ENCODE measurements at places on chromosomes 7 and 10.

DNA sequence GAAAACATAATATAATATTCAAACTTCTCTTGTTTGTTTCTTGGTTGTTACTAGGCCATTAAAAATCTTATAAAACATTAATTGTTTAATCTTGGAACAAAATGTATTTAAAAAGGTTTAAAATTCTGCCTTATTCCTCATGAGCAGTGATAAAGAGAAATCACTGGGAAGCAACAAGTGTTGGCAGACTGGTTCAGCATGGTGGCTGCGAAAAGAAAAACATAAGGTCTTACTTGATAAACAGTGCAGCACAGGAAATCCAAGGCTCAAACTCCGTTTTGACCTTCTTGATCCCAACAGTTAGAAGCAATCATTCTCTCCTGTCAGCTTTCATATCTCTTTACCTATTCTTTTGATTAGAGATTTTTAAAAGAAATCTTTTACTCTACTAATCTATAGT is 530.8 kb downstream of the CNTNAP2 start:
- no peak for DNase-seq

DNA sequence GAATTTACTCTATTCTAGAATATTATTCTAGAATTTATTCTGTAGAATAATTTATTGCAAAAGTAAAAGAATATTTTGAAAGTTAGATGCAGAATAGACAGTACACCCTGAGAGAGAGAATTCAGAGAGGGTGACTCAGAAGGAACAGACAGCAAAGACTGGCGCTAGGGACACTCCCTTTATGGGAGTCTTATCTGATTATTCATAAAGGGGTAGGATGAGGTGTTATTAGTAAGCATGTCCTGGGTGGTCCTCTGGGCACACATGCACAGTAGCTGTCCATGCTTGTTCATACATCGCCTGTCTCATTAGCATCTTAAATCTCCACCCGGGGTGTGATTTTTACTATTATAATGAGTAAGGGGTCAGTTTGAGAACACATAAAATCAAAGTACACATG is 100.1 kb downstream of the XPNPEP1 start:
- DNase-seq = no peak

DNA sequence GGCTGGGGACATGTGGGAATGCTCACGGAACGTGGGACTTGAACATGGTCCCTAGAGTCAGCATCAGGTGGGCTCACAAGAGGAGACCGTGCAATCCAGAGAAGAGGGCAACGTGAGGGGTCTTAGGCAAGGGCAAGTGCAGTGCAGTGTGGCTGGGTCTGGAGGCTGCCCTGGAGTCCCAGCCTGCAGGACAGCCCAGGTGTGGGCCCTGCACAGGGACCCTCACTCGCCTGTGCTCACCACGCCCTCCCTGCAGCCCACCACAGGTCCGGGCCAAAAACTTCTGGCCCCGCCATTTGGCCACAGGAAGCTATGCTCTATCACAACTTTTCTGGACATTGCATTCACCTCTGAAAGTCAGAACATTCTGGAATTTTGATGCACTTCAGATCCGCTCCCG is 133.5 kb downstream of the PAXIP1 start:
- no peak for DNase-seq

DNA sequence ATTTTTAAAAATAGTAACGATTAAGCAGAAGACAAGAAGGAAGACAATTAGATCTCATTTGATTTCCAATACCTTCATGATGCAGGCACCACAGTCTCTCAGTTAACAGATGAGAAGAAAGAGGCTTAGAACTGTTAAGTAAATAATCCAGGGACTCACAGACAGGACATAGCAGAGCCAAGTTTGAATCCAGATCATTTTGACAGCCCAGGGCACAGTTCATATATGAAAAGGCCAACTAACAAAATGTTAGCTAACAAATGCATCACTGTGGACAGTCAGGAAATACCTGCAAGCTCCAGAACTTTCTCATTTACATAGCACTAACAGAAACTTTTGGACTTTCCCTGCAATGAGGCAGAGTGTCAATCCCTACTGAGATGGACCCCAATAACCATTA is 4.2 kb upstream of the NPSR1 start:
- no peak for DNase-seq

- no peak for DNase-seq
These were observed 28.6 kb downstream of the SMKR1 start for GRCh38 chr7:129530795-129531391.

GRCh38 chr7:146528581-146528980 is 412.0 kb downstream of the CNTNAP2 start:
- no peak for DNase-seq

DNA sequence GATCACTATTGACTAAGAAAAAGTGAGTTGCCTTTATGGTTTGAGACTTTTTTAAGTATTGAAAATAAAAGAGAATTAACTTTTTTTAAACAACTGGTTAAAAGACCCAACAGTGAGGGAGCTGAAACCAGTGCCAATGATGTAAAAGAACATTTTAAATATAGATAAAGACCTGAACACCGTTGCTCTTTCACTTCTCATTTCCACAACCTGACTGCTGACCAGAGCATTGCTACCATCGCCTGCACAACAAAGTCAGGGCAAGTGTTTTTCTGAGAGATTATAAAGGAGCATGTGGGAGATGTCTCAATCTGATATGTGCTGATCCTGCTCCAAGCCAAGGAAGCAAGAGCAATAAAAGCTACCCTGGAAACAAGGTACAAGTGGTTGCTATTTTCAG is 34.7 kb downstream of the IMMP2L start:
- no peak for DNase-seq

DNA sequence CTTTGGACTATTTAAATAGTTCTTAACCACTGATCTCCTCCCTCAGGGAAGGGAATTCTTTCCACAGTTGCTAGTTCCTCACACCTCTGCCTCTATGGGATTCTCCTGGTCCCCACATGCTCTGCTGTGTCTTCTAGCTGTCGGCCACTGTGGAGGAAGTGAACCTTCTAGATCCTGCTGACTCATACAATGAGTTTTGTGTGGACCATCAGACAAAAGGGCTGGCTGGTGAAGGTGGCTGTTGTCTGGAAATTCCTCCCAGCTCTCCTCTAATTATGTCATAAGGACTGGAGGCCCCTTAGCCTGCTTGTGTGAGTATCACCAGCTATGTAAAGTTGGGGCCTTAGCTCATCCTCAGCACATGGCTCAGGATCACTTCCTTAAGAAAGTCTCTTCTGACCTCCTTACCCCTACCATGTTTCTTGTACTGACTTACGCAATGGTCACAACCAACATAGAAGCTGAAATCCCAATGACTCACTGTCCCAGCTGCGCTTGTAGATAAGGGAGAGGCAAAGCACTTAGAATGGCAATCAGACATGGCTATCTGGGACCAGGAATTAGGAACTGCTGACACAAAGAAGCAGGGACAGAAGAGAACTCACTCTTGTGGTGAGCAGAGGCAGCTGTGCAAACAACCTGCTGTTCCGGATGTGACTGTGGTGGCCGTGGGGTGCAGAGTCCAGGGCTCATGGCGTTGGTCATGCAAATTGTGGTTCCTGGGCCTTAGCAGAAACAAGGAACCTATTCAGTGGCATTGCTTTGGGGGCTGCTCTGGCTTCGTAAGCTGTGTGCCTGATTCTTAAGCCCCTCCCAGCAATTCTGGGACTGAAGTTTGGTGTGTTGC is 2.5 kb upstream of the MACC1 start:
- DNase-seq = no peak

- DNase-seq = no peak
These were observed 232.6 kb downstream of the REEP3 start for GRCh38 chr10:63753808-63754207.

GRCh38 chr10:111756217-111757061 is 427.1 kb downstream of the GPAM start:
- peak; percentile 60 for DNase-seq

DNA sequence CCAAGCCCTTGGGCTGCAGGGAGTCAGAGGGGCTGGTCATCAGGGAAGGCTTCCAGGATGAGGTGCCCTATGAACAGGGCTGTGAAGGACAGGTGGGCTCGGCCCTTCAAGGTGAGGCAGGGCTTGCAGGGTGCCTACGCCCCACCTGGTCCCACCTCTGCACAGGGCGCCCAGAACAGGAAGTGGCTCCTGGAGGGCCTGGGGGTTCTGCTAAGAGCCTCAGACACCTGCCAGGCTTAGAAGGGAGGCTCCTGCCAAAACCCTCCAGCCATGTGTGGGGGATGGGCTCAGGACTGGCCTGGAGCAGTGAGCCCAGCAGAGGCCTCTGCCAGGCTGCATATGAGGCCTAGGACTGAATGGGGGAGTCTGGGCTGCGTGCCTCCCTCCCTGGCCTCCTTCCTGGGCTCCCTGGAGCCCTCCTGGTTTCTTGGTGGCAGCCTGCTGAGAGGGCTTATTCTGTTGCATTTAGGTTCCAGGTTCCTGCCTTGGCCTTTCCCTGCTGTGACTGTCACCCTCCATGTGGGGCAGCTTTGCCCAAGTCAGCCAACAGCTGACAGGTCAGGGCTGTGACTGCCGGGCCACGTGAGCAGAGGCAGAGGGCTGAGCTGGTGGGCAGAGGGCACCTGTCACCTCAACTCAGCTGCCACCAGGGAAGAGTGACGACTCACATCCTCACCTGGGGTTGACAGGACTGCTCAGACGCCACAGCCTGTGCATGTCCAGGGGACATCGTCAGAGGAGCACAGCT is 45.2 kb upstream of the MSMB start:
- DNase-seq = no peak

- DNase-seq = no peak
These were observed 155.8 kb downstream of the FANK1 start for GRCh38 chr10:126052171-126052570.

DNA sequence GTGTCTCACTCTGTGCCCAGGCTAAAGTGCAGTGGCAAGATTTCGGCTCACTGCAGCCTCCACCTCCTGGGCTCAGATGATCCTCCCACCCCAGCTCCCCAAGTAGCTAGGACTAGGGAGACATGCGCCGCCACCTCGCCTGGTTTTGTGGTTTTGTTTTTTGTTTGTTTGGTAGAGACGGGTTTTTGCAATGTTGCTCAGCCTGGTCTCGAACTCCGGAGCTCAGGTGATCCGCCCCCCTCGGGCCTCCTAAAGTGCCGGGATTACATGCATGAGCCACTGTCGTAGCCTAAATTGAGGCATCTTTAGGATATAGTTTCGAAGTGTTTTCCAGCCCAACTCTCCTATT is 781 bp downstream of the ZNF727 start:
- DNase-seq = no peak

- no peak for DNase-seq
These were observed 292.5 kb downstream of the HDAC9 start for GRCh38 chr7:18788026-18788425.

- DNase-seq = no peak
These were observed 35.9 kb upstream of the MAGI2 start for GRCh38 chr7:79489371-79489770.

DNA sequence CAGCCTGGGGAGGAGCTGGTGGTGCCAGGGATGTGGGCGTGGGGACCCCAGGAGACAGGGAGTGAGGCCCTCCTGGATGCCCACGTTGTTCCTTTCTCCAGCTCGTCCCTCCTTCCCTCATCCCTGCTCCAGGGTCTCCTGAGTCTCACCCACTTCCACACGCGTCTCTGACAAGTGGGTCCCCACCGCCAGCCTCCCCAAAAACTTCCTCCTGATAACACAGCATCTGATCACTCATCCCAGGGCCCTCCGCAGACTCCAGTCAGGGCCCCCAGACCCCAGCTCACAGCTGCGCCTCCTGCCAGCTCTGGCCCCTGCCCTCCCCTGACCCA is 60.6 kb upstream of the INPP5A start:
- no peak for DNase-seq

GRCh38 chr7:79159040-79159664 is 294.3 kb downstream of the MAGI2 start:
- no peak for DNase-seq

GRCh38 chr7:76231071-76231470 is 29.4 kb downstream of the SRRM3 start:
- DNase-seq = no peak

DNA sequence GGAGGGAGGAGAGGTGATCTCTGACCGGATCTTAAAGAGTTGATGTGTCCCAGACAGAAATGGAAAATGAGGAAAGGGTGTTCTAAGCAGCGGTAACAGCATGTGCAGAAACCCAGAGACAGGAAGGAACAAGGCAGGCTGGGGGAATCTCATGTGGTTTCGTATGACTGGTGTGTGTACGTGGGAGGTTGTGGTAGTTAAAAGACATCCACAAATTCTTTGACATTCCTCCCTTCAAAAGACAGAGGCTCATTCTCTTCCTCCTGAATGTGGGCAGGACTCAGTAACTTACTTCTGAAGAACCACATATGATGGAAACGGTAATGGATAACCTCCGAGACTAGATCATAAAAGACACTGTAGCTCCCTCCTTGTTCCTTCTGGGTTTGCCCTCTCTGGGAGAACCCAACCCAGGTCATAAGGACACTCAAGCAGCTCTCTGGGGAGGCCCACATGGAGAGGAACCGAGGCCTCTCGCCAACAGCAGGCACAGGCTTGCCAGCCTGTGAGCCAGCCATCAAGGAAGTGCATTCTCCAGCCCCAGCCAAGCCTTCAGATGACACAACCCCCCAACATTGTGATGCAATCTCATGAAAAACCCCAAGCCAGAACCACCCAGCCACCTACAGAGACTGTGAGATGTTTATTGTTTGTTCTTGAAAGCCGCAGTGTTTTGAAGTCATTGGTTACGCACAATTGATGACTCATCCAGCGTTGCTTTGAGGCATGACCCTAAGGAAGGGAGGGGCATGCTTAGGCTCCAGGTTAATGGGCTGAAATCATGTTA is 116.0 kb downstream of the SLIT1 start:
- no peak for DNase-seq

GRCh38 chr7:41769162-41769561 is 66.3 kb upstream of the INHBA start:
- DNase-seq = no peak

GRCh38 chr10:131579251-131580071 is 267.9 kb upstream of the TCERG1L start:
- DNase-seq = no peak

- no peak for DNase-seq
These were observed 111.3 kb upstream of the CARD11 start for GRCh38 chr7:3154881-3155494.

GRCh38 chr7:52355053-52355452 is 680.4 kb upstream of the POM121L12 start:
- DNase-seq = peak; percentile 61

GRCh38 chr7:120703585-120704240 is 154.2 kb downstream of the TSPAN12 start:
- no peak for DNase-seq

GRCh38 chr7:154953006-154953684 is 49.8 kb downstream of the PAXIP1 start:
- DNase-seq = peak; percentile 90

DNA sequence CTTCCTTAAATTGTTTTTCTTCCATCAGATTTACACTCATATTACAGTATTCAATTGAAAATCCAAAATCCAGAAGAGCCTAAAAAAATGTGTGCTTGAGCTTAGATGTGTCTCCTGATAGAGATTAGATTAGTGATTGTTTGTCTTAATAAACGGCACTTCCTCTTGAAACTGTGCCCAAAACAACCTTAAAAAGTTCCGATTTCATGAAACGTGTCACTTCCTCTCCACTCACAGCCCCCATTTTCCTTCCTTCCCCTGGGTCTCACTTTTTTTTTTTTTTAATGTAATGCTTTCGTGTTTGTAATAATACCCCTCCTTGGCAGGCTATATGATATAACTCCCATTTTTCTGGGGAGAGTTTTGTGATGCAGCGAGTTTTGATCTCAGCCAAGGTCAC is 114.8 kb upstream of the ADO start:
- no peak for DNase-seq

GRCh38 chr7:4774658-4775249 is 669 bp upstream of the AP5Z1 start:
- no peak for DNase-seq
